ENCODE measurements at places on chromosomes 11 and 22.

- no peak for DNase-seq
These were observed 5.1 kb upstream of the CLCF1 start for GRCh38 chr11:67378544-67378943.

DNA sequence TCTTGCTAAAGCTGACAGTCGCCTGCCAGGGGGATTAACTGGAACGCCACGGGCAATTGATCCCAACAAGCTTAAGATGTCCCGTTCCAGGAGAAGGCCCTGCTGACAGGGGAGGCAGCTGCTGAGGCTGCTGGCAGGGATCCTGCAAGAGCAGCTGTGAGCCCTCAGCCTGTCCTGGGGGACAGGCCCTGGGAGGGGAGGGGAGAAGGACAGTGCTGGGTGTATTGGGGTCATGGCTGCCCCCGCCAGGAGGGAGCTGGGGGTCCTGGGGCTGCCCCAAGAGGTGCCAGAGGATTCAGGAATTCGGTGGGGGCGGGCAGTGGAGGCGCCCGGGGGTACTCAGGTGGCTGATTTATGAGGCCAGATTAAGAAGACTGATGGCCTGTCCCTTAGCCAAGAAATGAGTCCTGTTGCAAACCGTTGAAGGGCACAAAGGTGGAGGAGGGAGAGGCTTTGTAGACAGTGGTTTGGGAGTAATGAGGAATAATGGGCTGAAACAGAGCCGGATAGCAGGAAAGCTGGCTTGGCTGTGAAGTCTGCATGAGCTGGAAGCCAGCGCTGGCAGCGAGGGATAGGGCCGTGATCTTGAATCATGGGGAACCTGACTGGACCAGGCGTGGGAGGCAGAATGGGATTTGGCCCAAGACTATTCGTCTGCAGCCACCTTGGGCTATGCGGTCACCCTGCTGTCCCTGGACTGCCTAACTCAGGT, 133.5 kb downstream of the CACNA1I start:
- no peak for DNase-seq

DNA sequence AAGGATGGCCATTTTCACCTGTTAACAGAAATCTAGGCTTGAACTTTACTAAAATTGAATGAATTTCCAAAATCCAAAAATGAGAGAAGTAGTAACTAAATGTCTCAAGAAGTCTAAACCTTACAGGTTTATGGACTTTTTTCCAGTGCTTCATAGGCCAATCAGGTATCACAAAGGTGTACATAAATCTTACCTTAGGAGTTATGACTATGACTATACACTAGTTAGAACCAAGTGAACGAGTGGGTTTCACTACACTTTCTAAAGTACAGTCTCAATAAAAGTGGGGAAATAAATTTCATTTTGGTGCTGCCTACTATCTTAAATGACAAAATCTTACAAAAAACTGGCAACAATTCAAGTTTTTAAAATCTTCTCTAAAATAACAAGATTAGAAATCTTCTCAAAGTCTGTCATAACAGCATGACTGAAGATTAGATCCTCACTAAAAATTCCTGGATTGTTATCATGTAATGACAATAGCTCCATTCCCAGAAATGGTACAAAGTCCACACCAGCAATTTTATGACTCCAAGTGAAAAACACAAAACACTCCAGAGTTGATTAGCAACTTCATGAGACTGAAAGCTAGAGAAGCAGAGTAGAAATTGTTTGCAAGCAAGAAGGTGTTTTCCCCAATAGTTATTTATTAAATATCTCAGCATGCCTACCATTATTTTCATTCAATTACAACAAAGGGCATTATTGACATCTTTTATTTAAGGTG, 20.9 kb downstream of the SOX6 start:
- DNase-seq: no peak

GRCh38 chr11:14783788-14784187, 108.2 kb downstream of the CYP2R1 start:
- DNase-seq: no peak

Measured in HTR-8/SVneo (cell line).